ENCODE measurements at places on chromosomes 5 and 9.

DNA sequence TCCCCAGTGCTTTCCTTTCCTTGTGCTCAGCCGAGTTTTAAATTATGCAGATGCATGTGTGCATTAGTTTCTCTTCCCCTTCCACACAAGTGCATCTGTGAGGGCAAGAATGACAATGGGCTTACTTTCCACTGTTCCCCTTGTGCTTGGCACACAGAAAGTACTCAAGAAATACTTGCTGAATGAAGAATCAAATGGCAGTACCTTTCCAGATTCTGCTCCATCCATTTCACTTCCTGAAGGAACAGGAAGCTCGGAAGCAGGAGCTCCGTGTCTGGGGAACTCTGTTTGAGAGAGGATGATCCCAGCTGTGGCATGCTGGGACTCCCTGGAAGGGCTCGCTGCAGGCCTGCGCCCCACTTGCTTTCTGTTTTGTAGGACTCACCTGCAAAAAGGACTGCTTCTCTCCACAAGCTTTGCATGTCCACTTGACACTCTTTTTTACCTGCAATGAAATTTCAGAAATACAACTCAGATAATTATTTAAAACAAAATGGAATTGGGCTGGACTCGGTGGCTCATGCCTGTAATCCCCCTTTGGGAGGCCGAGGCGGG lies 5.5 kb downstream of the MRNIP start:
- DNase-seq: no peak

GRCh38 chr9:77916820-77917219 lies 114.8 kb downstream of the GNAQ start:
- no peak for DNase-seq

GRCh38 chr5:73380710-73381589 lies 67.6 kb downstream of the FOXD1 start:
- no peak for DNase-seq

- no peak for DNase-seq
Measured at GRCh38 chr5:157069949-157070348, 11.0 kb upstream of the HAVCR1 start.

- no peak for DNase-seq
Measured at GRCh38 chr9:80883826-80884579, 805.3 kb downstream of the TLE1 start.

GRCh38 chr5:54882841-54883240 lies 102.6 kb downstream of the ESM1 start:
- DNase-seq: no peak

DNA sequence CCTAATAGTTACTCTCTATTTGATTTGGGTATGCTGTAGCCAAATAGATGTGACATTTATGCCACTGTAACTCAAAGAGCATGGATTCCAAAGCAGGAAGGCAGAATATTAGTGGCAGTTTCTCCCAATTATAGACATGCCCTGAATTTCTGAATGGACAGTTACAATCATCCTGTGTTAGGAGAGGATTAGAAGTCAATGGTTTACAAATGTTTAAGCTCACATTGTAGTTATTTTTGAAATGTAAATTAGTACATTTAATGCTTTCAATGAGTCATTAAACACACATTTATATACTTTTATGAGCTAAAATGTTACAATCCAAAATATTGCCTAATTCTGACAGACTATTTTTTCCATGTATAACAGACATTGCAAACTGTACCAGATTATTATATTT lies 62.3 kb upstream of the CDH18 start:
- no peak for DNase-seq

- DNase-seq: no peak
Measured at GRCh38 chr9:136847088-136847825, 2.0 kb upstream of the PHPT1 start.

GRCh38 chr5:154112255-154112654 lies 73.5 kb downstream of the MFAP3 start:
- DNase-seq: no peak

DNA sequence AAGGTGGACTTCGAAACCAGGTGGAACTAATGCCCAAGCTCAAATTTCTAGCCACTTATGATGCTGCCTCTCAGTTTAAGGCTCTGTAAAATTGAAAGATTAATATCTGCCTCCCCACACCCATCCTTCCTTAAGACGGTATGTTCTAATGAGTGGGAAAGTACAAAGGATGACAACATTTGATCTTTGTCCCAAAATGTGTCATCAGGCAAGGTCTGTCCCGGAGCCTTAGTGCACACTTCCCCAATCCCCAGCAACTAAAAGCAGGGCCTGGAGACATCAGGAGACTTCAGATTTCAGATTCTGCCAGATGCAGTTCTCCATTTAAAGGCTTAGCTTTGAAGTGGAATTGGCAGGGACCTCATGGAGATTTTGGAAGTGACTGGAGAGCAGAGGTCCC lies 316.5 kb downstream of the ASTN2 start:
- DNase-seq: no peak

GRCh38 chr5:36073595-36074216 lies 7.0 kb upstream of the UGT3A2 start:
- DNase-seq: no peak

DNA sequence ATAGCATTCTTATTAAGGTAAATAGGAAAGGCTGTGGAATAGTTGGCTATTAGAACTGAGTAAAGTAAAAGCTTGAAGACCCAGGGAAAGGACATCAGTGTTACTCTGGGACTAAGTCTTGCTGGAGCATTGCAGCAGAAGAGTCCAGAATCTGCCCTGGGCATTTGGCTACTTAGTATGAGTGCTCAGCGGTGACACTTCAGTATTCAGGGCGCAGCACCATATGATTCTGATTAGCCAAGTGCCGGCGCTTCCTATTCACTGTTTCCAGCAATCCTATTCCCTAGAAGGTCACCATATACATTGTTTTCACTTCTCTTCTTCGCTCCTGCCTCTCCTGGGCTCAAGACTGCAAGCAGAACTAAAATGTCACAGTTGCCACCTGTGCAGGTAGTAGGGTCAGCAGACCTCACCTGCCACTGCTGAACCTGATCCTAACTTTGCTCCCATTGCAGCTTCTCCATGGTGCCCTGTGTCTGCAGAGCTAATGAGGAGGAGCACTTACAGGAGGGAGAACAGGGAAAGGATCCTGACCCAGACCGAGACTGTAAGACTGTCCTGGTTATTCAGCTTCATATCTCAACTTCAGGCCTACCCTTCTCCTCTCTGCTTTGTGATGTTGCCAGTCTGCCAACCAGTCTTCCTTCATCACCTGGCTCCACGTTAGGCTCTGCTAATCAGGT lies 313.6 kb upstream of the PIK3R1 start:
- no peak for DNase-seq

GRCh38 chr9:113309204-113309813 lies 6.1 kb upstream of the RNF183 start:
- no peak for DNase-seq

GRCh38 chr5:151078490-151079262 lies 2.2 kb downstream of the TNIP1 start:
- DNase-seq: no peak

All from activated CD8-positive, alpha-beta memory T cell treated with anti-CD3 and anti-CD28 coated beads for 1 hour (primary cell).